HFF-Myc (cell line): ENCODE measurements at places on chromosomes 7 and 10.

DNA sequence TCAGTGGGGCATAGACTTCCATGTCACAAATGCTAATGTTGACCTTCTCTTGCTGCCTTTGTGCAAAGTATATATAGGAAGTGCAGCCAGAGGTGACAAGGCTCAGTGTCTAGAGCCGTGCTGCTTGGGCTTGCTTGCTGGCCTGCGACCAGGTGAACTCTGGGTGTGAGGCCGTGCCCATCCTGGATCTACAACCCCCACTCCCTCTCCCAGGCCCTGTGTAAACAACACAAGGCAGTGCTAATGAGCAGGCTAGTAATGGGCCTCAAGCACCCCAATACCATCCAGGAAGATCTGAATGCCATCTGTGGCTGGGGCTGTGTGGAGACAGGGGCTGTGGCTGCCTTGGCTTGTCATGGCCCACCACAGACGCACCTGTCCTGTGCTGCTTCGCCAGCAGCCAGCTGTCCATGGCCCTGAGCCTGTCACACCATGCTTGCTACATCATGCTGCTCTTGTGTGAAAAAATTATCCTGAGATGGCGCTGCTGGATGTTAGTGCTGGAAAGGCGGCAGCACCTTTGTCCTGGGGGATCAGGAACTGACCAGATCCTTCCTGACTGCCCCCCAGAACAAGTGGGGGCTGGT, 107.6 kb upstream of the ZNF92 start:
- DNase-seq = no peak

DNA sequence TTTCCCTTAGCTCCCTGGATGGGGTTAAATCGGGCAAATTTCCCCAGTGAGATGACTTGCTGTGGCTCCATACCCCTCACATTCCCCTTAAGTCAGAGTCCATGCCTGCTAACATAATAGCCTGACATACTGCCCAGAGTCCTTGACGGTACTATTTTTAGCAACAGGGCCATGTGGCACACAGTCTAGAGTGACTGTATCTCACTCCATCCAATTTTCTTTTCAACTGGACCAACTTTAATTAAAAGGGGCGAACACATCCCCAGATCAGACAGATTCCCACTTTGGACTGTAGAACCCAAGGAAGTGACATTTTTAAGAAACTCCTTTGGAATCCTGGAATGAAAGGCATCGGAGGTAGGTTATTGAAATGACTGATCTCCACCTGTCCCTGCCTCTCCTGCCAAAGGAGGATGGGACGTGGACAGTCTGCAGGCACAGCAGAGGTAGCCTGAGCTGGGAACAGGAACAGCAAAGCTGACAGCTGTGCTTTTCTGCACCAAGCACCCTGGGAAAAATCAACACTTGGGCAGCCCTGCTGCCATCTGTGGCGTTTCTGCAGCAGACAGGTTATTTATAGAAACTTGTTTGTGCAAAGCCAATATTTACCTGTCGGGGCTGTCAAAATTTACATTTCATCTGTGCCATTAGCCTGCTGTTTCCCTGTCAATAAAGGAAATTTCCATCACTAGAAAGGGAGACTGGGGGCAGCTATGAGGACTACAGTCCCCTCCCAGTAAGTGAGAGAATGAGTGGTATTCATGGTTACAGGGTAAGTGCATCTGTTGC, 221.5 kb upstream of the AOAH start:
- DNase-seq = no peak

GRCh38 chr7:114175125-114175524, 239.5 kb upstream of the FOXP2 start:
- no peak for DNase-seq

GRCh38 chr10:61188691-61189090, 244.7 kb upstream of the RHOBTB1 start:
- no peak for DNase-seq

- DNase-seq = no peak
Measured at GRCh38 chr7:100367251-100367620, 6.1 kb upstream of the PILRA start.

DNA sequence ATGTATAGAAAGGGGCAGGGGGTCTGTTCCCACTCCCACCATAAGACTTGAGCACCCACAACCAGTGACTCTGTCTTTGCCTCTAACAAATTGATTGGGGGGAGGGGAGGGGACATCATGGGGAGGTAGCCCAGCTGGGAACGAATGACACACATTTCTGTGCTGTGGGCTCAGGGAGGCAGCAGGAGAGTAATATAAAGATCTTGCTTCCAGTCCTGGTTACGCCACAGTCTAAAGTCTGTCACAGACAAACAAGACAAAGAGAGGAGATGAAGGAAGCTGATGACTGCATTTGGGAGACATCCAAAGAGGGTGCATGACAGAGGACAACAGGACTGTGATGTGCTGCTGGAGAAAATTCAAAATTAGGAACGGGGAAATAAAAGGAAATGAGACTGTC, 153.9 kb downstream of the ACTR3B start:
- DNase-seq = no peak

GRCh38 chr10:14571866-14572507, 202.7 kb downstream of the FAM107B start:
- DNase-seq = no peak

DNA sequence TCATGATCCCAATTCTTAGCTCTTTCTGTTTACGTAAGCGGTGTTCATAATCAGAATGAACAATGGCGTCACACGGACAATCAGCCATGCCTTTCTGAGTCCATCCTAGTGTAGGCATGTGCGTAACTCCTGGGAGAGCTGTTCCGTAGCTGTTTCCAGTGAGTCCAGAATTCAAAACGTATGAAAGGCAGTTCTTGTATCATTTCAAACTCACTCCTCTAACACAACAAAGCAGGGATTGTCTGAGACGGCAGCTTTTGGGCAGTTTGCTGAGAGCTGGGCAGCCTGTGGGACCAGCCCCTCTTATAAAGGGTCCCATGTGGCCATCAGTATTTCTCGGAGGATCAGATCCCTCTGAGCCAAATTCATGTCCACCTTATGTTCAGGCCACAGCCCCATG, 43.4 kb downstream of the PSPH start:
- DNase-seq = no peak
